ENCODE measurements at places on chromosomes 7 and 10. TPM values are rescaled to one million over a fixed set of nuclear protein-coding genes. Genes with fewer than 3 reads are reported as not detected.
A peak's percentile ranks its signal among the peaks of the same experiment; 100 is the strongest.

DNA sequence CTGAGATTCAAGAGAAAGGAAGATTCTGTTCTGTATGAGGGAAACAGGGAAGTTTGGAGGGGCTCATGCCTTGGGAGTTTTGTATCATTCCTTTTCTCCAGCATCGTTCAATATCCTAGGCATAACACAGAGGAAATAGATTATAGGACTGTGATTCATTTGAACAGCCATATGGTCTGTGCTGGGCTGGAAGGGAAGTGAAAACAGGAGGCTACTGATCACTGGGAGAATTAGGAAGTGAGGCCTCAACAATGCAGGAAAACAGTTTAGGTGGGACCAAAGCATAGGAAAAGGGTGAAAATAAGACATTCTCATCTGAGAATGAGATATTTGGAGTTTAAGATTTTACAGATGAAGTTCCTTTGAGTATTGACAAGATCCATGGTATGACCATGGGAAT lies 70.7 kb upstream of the MKX start:
- no peaks in the 10 kb centered on the region for H3K27me3 ChIP-seq
- no peak overlapping the region for H3K27ac ChIP-seq
- H3K4me3 ChIP-seq: no peak overlapping the region
- DNase-seq: no peak
- no peaks in the 10 kb centered on the region for H3K4me1 ChIP-seq

The VWA2 gene
- polyA plus RNA-seq: not detected

- no peak overlapping the region for H3K4me3 ChIP-seq
- no peak for DNase-seq
- no peak overlapping the region for H3K27ac ChIP-seq
These were observed 44.9 kb downstream of the DRGX start for GRCh38 chr10:49350846-49351532.

The PNLIPRP2 gene
- polyA plus RNA-seq: not detected

GRCh38 chr7:83514977-83515376 lies 134.0 kb downstream of the SEMA3E start:
- H3K27me3 ChIP-seq: no peaks in the 10 kb centered on the region
- no peak for DNase-seq
- H3K4me3 ChIP-seq: no peak overlapping the region
- no peak overlapping the region for H3K27ac ChIP-seq
- H3K4me1 ChIP-seq: no peaks in the 10 kb centered on the region

The NHLRC2 gene
- polyA plus RNA-seq: 3.4 TPM

GRCh38 chr10:6046773-6047611 lies 15.2 kb downstream of the IL2RA start:
- no peak overlapping the region for H3K4me3 ChIP-seq
- H3K27me3 ChIP-seq: peaks cover 40% of the 10 kb centered on the region
- peaks cover 3% of the 10 kb centered on the region for H3K4me1 ChIP-seq
- no peak overlapping the region for H3K27ac ChIP-seq

DNA sequence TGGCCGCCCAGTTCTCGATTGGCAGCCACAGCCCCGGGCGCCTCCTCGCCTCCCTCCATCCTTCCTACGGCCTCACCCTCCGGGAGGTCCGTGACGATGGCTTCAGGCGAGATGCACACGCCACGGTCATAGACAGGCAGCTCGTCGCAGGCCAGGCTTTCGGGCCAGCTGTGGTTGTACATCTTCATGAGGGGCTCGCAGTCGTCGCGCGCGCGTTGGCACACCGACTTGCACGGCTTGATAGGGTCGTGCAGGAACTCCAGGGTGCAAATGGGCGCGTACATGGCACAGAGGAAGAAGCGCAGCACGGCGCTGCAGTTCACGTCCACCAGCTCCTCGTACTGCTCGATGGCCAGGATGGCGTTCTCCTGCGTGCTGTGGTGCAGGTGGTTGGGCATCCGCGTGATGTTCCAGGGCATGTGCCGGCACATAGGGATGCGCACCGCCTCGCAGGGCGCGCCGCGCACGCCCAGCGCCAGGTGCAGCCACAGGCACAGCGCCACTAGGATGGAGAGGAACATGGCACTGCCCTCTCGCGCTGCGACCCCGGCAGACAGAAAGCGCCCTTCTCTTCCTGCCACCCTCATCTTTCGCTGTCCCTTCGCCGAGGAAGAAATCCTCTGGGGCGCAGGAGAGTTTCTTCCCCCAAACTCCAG lies 472 bp downstream of the SFRP4 start:
- peaks cover 39% of the 10 kb centered on the region for H3K27me3 ChIP-seq
- H3K36me3 ChIP-seq: no peaks in the 10 kb centered on the region
- peak; percentile 63 for DNase-seq
- no peak overlapping the region for H3K27ac ChIP-seq

The NRCAM gene
- polyA plus RNA-seq: 1.1 TPM

The C7orf57 gene
- polyA plus RNA-seq: 0.41 TPM

DNA sequence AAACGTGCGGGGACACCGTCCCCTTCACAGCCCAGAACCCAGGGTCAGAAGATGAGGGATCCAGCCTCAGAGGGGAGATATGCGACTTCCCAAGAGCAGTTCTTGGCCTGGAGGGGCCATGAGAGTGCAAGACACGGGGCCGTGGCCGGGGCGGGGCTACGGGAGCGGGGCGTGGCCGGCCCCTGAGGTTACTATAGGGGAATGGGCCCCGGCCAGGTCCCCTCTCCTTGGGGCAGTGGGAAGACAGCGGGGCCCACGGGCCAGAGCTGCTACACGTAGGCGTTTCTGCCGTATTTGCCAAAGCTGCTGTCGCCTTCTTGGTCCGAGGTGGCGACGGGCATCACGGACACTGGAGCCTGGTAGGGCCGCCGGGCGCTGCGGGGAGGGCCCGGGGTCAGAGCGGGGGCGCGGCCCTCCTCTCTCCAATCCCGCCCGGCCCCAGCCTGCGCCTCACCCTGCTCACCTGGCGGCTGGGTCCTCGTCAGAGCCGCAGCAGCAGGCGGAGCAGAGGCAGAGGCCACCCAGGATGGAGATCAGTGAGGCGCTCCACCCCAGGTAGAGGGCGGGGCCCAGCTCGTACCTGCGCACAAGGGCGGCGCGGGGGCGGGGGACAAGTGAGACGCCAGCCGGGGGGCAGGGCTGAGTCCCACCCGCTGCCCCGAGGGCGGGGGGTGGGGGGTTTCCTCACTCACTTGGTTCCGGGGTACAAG lies 5.3 kb downstream of the CLDN15 start:
- H3K4me1 ChIP-seq: peaks cover 5% of the 10 kb centered on the region
- no peaks in the 10 kb centered on the region for H3K27me3 ChIP-seq
- no peak overlapping the region for H3K4me3 ChIP-seq
- H3K36me3 ChIP-seq: peaks cover 19% of the 10 kb centered on the region

DNA sequence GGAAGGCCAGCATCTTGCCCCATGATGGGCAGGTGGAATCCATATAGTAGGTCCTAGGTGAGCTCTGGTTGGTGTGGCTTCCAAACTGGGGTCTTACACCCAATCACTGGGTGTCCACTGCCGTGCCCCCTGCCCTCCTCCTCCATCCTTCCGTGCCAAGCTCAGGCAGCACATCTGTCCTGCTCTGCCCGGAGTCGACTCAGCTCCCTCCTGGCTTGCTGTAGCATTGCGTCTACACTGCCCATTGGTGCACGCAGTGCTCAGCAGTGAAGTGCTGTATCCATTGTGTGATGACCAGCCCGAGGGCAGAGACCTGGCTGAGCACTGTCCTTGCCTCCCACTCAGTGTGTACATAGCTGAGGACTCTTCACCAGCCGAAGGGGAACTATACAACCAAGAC lies 148.4 kb downstream of the ADAM12 start:
- no peak overlapping the region for H3K4me3 ChIP-seq
- no peaks in the 10 kb centered on the region for H3K27me3 ChIP-seq
- no peak for DNase-seq
- H3K27ac ChIP-seq: no peak overlapping the region
- H3K4me1 ChIP-seq: peaks cover 50% of the 10 kb centered on the region

DNA sequence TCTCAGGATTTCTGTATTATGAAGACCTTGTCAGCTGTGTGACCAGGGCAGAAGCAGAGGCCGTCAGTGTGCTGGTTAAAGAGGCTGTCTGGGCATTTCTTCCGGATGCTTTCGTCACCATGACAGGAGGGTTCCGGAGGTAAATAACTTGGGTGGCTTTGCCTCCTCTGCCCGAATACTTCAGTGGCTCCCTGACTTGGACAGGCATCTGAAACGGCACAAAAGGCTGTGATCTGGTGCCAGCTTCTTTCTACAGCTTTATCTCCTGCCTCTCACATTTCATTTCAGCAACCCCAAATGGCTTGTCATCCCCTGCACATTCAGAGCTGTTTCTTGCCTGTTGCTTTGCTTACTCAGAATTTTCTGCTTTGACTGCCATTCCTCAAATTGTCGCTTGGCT lies 23.2 kb downstream of the DNTT start:
- H3K4me1 ChIP-seq: no peaks in the 10 kb centered on the region
- no peak overlapping the region for H3K4me3 ChIP-seq
- no peak overlapping the region for H3K27ac ChIP-seq
- no peaks in the 10 kb centered on the region for H3K36me3 ChIP-seq

DNA sequence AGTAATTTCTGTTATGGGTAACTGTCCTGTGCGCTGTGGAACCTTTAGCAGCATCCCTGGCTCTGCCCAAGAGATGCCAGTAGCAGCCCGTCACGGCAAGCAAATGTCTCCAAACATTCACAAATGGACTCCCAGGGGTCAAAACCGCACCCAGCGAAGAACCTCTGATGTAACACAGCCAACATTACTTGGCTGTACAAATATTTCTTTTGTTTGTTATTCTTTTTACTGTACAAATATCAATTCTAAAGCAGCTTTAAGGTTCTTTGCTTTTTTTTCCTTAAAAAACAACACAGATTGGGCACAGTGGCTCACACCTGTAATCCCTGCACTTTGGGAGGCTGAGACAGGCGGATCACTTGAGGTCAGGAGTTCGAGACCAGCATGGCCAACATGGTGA lies 182.5 kb downstream of the KMT2E start:
- DNase-seq: no peak
- H3K27ac ChIP-seq: no peak overlapping the region
- peaks cover 6% of the 10 kb centered on the region for H3K4me1 ChIP-seq
- no peak overlapping the region for H3K4me3 ChIP-seq

DNA sequence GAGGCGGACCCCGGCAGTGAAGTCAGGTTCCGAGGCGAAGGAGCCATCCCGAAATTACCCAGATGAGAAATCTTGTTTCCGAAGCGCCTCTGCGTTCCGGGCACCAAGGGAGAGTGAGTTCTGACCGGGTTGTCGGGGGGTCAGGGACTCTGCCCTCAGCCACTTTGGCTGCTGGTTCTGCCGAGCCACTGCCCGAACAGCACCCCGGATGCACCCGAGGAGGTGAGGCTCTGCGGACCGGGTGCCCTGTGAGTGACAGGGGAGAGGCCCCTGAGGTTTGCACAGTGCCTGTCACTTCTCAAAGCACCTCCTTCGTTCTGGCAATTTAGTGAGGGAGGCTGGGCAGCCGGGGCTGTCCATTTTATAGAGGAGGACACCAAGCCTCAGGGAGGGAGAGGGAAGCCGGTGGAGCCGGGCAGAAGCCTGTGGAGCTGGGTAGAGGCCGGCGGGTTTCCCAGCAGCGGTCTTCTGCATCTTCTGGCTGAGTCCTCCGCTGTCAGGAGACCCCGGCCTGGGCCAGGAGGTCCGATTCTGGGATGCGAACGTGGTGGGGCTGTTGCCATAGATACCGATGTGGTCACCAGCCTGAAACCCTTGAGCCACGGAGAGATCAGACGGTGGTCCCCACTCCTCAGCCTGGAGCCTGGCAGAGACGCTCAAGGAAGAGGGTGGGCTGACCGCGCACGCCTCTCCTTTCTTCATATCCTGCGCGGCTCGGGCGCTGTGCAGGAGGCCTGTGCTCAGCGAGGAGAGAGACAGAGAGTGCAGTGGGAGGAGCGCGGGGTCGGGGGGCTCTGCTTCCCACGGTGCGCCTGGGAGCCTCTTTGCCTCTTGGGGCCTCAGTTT lies 18.9 kb upstream of the SHH start:
- no peaks in the 10 kb centered on the region for H3K4me1 ChIP-seq
- H3K4me3 ChIP-seq: no peak overlapping the region
- peaks cover 94% of the 10 kb centered on the region for H3K27me3 ChIP-seq

The MMP21 gene
- not detected for polyA plus RNA-seq

The HABP2 gene
- not detected for polyA plus RNA-seq

The CYP3A4 gene
- polyA plus RNA-seq: not detected

DNA sequence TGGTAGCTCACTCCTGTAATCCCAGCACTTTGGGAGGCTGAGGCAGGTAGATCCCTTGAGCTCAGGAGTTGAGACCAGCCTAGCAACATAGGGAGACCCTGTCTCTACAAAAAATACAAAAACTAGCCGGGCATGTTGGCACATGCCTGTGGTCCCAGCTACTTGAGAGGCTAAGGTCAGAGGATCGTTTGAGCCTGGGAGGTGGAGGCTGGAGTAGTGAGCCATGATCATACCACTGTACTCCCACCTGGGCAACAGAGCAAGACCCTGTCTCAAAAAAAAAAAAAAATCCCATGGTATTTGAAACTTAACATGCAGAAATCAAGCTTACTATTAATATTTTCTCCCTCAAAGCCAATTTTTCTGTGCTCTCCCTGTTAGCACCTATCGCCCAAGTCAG lies 5.9 kb downstream of the SFXN2 start:
- H3K27me3 ChIP-seq: no peaks in the 10 kb centered on the region
- H3K4me1 ChIP-seq: peaks cover 10% of the 10 kb centered on the region
- no peak overlapping the region for H3K27ac ChIP-seq
- peaks cover 3% of the 10 kb centered on the region for H3K36me3 ChIP-seq

DNA sequence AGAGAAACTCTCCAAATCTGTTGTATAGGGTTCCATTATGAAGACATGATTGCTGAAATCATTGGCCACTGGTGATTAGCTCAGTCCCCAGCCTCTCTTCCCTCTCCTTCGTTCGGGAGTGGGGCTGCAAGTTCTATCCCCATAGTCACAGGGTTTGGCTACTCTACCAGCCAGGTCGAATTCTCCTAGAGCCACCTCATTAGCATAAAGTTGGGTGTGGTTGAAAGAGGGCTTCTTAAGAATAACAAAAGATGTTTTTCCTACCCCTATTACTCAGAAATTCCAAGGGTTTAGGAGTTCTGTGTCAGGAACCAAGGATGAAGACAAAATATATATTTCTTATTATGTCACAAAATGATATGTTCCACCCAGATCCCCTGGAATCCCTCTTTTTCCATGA lies 166.2 kb upstream of the YAE1 start:
- peaks cover 21% of the 10 kb centered on the region for H3K27me3 ChIP-seq
- no peaks in the 10 kb centered on the region for H3K4me1 ChIP-seq
- no peak overlapping the region for H3K4me3 ChIP-seq
- DNase-seq: no peak

DNA sequence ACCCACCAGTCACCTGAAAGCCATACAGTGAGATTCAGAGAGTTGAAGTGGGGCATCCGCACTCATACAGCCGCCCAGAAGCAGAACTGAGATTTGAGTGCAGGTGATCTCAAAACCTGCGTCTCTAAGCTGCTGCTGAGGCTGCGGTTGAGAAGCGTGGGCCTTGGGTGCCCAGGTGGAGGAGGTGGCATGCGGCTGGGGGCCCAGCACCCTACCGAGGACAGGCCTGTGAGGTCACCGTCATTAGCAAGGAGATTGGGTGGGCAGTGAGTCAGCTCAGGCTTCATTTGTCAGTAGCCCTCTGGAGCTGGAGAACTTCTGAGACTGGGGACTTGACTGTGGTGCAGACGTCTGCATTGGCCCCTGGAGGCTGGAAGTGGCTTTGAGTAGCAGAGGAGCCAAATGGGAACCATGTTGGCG lies 29.8 kb downstream of the ZMIZ1 start:
- peak overlapping the region; percentile 8 for H3K27ac ChIP-seq
- peaks cover 6% of the 10 kb centered on the region for H3K4me1 ChIP-seq
- H3K36me3 ChIP-seq: no peaks in the 10 kb centered on the region
- no peak for DNase-seq

GRCh38 chr7:45031829-45032228 lies 31.8 kb downstream of the CCM2 start:
- H3K27ac ChIP-seq: no peak overlapping the region
- H3K4me3 ChIP-seq: no peak overlapping the region
- H3K36me3 ChIP-seq: peaks cover 4% of the 10 kb centered on the region

The NRG3 gene
- polyA plus RNA-seq: 0.11 TPM

- no peaks in the 10 kb centered on the region for H3K27me3 ChIP-seq
- no peaks in the 10 kb centered on the region for H3K36me3 ChIP-seq
- no peak for DNase-seq
- H3K4me1 ChIP-seq: no peaks in the 10 kb centered on the region
These were observed 73.7 kb upstream of the TMEM229A start for GRCh38 chr7:124106575-124106974.

Measured in SK-N-SH (cell line).